NCI-H146 (cell line): ENCODE measurements at places on chromosomes 6 and 20.

DNA sequence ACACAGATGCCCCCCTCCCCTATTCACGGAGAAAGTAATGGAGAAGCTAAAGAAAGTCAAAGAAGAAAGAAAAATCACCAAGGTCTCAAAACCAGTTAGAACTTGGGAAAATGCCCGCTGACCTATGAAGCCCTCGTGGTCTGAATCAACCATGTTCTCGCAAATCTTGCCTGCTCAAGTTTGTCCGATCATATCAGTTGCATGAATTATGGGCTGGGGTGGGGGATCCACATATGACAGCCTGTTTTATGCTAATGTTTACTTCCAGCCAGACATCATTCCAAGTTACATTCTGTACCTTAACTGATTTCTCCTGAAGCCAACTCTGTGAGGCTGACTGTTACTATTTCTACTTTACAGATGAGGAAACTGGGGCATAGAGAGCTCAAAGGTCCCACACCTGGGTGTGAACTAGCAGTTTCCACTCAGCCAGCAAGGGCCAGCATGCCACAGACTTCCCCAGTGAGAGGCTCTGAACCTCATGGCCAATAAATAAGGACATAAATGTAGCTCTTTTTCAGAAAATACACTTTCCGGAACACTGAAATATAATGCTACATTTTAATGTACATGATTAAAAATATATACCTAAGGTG lies 2.1 kb downstream of the RNASET2 start:
- DNase-seq, result no peak

DNA sequence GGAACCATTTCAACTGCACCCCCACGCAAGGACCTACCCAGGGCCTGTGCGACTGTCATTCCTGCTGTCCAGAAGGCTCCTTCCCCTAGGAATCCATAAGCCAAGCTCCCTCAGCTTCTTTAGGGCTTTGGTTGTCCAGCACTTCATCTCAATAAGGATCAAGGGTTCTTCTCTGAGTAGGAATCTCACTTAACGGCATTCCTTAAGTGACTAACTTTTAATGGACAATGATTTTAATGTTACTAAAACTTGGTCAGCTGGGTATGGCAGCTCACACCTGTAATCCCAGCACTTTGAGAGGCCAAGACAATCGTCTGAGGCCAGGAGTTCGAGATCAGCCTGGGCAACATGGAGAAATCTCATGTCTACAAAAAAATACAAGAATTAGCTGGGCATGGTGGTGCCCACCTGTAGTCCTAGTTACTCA lies 13.4 kb downstream of the UBE2V1 start:
- no peak for DNase-seq

DNA sequence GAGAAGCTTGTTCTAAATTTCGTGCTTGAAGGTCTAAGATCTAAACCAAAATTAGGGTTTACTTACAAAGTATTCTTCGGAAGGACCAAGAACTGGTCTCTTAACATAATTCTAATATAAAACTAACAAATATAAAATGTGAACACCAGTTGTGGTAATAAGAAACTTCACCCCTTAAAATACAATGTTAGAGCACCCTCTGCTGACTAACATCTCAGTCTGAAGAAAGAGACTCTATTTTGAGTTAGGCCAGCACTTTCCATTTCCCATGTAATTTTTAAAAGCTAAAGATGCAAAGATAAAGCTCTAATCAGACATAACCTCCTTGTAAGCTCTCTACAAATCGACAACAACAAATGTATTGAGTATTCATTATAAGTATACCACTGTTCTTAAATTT lies 24.6 kb downstream of the ATG5 start:
- no peak for DNase-seq

DNA sequence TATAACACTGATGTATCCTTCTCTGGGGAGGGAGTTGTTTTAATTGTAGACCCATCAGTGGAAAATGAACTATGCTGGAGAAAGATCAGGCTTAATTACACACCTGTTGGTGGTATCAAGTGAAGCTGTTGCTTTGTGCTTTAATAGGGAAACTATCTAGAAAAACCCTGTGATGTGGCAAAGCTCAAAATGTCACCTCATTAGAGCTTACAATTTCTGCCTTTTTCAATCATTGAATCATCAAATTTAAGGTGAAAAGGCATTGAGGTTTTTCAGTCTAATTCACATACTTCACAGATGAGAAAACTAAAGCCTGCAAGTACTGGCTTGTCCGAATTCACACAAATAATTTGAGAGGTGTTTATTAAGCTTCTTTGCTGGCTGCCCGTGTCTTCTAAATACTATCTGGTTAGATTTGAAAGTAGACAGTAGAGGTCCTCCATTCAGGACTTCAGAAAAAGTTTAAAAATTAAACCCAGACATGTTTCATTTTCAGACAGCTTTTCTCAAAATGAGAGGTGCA lies 143.3 kb upstream of the MAP3K7 start:
- no peak for DNase-seq

GRCh38 chr6:113650610-113650979 lies 206.6 kb upstream of the MARCKS start:
- DNase-seq, result no peak

- peak; percentile 73 for DNase-seq
Observed at GRCh38 chr6:30885999-30886896, 1.9 kb downstream of the DDR1 start.

- DNase-seq, result no peak
Observed at GRCh38 chr20:61949363-61949713, 116.3 kb downstream of the TAF4 start.

DNA sequence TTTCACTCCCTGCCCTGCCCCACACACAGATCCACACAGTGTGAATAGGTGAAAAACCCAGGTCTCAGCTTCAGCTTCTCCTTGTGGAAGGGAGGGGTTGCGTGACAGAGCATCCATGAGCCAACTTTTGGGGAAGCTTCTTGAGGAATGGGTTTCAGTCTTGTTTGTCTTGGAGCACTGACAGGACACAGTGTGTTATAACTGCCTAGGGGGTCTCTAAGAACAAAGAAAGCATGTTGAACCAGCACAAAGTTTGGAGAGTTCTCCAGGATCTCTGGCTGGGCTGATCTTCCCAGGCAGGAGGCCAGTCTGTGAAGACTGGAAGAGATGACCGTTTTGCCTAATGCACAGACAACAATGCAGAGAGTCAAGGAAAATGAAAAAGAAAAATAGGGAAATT lies 164.5 kb downstream of the COL12A1 start:
- no peak for DNase-seq

- no peak for DNase-seq
Observed at GRCh38 chr6:131688286-131688685, 12.9 kb downstream of the OR2A4 start.

DNA sequence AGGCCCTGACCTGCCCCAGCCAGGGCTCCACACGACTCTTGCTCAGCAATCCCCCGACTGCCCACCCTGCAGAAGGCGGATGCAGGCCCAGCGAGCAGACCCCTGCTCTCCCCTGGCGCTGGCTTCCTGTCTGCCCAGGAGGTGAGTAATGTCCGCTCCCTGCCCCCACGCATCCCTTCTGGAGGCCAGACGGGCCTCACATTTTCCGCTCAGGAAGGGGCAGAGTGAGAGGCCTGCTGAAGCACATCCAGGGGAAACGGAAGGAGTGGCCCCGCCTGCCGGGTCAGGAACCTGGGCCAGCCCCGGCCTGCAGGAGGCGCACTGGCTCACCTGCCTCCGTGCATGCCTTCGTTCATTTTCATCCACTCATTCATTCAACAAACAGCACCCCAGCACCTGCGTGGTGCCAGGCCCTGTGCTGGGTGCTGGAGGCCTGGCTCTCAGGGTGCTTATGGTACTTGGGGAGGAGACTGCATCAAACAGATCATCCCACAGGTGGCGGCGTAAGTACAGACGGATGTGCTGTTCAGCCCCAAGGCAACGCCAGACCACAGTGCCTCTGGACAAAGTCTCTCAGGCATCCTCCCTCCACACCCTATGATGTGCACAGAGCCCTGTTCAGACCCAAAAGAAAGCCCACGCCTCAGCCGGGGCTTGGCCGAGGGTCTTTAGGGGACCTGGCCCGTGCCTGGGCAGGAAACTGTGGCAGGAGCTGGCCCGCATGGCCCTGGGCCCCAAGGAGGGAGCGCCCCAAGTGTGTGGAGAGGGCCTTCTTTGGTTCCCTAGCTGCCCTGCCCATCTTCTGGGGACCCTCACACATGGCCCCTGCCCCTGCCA lies 112.1 kb downstream of the ASXL1 start:
- peak; percentile 54 for DNase-seq

DNA sequence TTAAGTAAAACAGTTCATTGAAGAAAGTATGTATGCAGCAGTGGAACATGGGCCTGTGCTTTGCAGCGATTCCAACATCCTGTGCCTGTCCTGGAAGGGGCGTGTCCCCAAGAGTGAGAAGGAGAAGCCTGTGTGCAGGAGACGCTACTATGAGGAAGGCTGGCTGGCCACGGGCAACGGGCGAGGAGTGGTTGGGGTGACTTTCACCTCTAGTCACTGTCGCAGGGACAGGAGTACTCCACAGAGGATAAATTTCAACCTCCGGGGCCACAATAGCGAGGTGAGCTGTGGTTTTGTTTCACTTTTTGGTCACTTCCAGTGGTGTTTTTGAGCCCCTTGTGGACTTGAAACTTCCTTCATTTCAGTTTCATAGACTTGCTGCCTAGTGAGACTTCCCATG lies 1.7 kb downstream of the TULP4 start:
- DNase-seq, result no peak
